ENCODE measurements at places on chromosomes 6 and 20.

DNA sequence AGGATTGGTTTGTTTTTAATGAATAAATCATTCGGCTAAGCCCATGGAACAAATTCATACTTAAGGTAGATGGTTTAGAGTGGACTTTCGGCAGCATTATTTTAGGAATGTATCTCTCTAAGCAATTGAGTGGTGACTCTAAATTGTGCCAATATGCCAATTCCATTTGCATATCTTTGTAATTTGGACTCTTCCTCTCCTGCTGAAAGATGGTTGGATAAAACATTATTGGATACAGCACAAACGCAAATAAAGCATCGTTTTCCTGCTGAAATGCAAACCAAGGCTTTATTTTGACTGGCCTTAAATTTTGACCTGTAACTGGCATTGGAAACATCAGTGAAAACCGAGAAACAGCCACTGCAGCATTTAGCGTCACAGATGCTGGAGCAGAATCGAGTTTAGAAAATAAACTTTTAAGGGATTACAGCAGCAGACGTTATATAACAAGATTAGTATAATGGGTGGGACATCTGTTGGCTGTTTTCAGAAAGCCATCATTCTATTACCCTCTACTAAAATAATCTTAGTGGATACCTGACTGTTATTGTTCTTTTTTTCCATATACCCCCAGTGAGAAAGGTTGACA lies 726.0 kb downstream of the KIF16B start:
- no peak for DNase-seq

DNA sequence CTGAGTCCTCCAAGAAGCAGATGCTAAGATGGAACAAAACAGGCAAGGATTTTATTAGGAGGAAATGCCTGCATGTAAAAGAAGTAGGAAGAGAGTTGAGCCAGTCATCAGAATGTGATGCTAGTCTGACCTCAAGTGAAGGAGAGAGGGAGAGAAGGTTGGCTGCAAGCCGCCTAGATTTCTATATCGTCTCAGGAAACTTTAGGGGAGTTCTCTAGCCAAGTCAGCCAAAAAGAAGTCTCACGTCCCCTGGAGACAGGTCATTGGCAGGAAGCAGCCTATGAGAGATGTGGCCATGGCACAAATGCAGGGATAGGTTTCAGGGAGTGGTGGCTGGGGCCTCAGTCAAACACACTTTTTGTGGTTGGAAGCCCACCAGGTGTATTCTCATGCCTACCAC lies 378.0 kb downstream of the CD109 start:
- DNase-seq, result no peak

- no peak for DNase-seq
Observed at GRCh38 chr6:81999826-82000225, 247.3 kb upstream of the TENT5A start.

- DNase-seq, result no peak
Observed at GRCh38 chr6:160388922-160389321, 40.7 kb downstream of the SLC22A3 start.

DNA sequence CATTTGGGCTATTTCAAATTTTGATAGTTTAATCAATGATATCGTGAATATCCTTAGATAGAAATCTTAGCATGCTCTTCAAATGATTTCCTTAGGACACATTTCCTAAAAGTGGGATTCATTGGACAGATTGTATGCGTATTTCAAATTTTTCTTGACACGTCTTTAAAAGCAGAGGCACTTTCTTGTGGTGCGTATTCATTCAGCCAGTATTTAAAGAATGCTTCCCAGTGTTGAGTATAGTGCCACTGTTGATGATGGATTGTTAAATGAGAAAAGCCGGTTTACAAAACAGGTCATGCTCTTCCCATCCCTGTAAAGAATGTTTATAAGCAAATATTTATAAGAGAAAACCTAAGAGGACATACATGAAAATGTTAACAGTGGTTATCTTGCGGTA lies 15.1 kb upstream of the NOL7 start:
- no peak for DNase-seq

DNA sequence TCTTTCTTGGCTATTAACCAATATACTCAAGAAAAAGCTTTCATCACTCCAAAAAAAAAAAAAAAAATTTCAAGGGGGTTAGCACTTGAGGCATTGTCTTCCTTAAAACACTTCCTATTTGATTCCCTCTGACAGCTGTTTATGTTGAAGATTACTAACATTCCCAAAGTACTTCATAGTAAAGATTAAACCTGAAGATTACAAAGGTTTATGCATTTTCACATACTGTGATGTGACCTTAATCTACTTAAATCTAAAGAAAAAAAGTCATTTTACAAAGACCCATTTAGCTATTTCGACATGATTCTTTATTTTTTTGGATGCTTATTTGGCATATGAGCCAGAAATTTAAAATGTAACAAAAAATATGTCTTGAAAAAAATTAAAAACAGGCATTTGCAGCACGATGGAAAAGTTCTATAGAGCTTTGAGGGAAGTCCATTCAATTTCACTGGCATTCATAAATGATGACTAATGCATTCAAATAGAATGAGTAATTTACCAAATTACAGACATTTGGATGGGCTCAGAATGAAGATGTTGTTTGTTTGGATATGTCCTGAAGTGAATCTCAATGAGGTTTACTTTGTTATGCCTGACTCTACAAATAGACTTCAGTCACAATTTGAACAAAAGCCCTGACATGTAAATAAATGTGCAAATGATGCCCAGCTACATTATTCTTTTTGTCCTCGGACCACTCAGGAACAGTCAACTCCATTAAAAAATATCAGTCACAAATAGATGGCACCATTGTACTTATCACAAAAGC lies 674.6 kb upstream of the MARCKS start:
- peak; percentile 79 for DNase-seq

GRCh38 chr6:157024745-157025144 lies 247.6 kb downstream of the ARID1B start:
- DNase-seq, result no peak

DNA sequence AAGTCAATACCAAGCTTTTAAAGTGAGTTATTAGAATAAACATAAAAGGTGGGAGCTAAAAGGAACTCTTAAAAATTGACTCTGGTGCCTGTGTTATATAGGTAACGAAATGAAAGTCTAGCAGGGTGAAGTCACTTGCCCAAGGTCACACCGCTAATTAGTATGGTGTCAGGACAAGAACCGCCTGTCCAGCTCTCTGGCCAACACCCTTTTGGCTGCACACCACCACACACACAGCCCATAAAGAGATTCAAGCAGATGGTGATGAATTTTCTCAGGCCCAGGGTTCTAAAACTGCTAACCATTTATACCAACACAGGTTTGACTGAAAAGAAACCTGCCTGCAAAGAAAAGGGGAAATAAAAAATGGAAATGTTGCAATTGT lies 20.2 kb downstream of the GFOD1 start:
- no peak for DNase-seq

DNA sequence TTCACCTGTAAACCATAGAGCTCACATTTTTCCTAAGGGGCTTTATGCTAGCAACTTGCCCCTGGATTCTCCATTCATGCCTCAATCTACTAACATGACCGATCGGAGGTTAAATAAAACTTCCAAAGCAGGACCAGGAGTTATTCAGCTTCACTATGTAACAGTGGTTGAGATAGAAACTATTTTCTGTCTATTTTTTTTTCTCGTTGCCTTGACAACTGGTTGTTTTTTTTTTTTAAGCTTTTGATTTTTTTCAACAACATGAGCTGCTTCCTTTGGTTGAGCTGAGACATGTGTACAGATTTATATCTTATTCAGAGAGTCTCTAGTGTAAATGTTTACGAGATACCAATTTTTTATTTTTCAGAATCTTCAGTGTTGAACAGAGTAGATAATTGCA lies 85.7 kb downstream of the SHLD1 start:
- no peak for DNase-seq

GRCh38 chr6:85552652-85553051 lies 41.0 kb downstream of the SNX14 start:
- DNase-seq, result no peak

DNA sequence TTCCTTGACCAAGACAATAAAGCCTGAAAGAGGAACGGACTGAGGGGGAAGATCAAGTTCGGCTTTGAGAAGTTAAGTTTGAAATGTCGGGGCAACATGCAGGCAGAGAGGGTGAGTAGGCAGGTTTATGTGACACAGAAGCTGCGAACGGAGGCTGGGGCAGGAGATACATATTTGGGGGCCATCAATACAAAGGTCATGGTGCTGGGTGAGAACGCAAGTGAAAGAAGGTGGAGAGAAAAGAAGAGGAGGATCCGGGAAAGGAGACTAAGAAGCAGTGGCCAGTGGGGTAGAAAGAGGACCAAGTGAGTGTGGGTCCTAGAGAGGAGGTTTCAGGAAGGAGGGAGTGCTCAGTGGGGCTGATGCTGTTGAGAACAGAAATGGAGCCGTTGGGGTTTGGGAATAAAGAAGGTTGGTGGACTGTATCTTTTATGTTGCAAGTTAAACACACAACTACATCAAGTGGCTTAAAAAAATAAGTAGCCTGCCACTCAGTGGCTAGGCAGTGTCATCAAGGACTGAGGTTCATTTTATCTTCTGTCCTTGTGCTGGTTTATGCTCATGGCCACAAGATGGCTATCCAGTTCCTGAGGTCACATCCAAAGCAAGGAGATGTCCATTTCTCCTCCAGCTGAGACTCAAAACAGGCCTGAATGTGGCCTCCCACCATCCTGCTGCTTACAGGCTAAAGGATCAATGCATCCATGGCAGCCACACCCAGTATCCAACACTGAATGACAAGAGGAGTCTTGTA lies 1.7 kb upstream of the BLCAP start:
- no peak for DNase-seq

- DNase-seq, result no peak
Observed at GRCh38 chr6:15989397-15989796, 139.5 kb upstream of the MYLIP start.

DNA sequence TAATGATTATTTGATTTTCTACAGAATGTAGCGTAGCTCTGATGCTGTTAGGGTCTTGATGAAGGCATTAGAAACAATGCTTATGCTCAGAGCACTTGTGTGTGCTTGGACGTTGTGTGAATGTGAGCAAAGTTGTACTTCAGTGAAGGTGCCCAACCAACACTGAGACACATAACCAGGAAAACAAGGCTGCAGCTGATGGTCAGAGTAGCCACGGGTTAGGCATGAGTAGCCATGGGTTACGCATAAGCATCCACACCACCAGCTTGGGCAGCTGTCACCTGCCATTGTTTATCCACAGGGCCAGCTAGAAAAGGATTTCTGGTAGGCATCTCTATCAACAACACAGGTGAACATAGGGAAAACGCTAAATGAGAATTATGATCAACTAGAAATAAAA lies 326.6 kb downstream of the NRN1 start:
- no peak for DNase-seq

DNA sequence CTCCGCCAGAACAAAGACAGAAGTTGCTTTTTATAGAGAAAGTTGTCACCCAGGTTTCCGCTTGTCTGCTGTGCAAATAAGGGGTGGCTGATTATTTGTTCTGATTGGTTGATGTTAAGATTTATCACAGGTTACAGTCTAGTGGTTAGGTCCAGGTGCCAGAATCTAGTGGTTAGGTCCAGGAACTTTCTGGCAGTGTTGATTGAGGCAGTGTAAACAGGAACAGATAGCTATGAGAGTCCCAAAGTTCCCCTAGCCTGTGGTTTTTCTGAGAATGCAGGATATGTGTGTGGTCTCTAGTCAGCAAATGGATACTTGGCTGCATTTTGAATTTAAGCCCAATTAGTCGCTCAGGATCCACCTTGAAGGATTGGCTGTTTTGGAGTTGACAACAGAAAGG lies 148.0 kb downstream of the TMEM200A start:
- DNase-seq, result peak; percentile 10

DNA sequence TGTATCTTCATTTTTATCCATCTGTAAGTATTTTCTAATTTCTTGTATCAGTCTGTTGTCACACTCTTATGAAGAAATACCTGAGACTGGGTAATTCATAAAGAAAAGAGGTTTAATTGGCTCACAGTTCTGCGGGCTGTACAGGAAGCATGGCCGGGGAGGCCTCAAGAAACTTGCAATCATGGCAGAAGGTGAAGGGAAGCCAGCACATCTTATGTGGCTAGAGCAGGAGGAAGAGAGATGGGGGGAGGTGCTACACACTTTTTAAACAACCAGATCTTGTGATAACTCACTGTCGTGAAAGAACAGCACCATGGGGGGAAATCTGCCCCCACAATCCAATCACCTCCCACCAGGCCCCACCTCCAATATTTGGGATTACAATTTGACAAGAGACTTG lies 10.9 kb upstream of the BCKDHB start:
- DNase-seq, result no peak

DNA sequence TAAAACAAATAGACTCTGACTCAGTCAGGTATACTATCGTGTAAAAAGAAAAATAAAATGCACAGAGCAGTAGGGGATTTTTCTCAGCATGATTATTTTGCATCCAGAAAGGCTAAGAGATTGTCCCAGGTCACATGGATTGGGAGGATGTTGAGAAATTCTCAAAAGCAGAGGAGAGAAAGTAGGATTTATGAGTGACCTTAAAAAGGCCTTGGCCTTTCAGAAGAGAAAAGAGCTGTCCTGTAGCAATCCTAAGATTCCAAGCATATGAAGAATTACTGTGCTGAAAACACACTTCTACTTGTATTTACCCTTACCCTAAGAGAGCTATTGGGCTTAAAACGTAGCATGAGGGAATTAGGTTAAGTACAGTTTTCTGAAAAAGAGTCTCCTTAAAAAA lies 149.7 kb upstream of the ENPP5 start:
- DNase-seq, result no peak

DNA sequence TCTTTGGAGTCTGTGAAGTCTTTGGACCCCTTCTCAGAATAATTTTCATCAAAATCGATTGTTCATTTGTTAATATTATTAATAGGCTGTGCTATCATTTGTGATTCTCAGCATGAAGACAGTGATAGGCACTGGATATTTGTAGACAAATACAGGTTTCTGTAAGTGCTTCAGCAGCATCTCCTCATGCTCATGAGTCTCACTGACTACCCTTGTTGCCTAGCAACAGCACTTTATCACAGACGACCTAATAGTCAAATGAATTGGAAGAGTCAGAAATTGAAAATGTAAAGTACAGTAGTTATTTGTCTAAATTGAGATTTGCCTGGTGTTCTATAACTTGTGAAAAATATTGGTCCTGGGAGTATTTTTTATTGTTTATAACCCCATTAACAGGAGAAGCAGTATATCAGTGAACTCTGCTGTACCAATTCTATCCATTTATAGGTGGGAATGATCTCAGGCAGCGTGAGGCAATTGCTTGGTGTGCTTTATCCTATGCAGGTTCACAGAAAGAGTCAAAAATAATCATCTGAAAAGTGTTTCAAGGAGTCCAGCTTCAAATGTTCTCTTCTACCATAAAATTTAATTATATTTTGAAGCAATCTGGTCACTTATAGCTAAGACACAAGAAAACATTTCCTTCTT lies 684.6 kb downstream of the RFPL4B start:
- DNase-seq, result no peak

DNA sequence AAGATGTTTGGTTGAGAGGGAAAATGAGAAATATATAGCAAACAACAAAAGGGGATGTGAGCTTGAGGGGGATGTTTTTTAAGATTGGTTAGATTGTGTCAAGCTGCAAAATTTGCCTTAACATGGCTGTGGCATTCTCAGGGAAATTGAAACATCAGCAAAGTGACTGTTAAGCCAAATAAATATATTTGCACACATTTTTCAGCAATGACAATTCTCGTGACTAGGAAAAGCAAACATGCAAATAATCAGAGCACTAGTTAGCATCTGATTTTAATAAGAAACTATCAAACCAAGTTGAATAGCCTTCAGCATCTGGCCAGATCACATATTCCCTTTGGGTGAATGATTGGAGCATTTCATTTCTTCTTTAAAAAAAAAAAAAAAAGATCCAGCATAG lies 262.8 kb downstream of the TBC1D7 start:
- no peak for DNase-seq

- DNase-seq, result peak; percentile 92
Observed at GRCh38 chr20:62358171-62359042, 8.7 kb downstream of the LAMA5 start.

- DNase-seq, result no peak
Observed at GRCh38 chr6:8065519-8065911, 1.3 kb upstream of the BLOC1S5 start.

Data from PC-9 (cell line).